ENCODE measurements at places on chromosomes 13 and 19.

DNA sequence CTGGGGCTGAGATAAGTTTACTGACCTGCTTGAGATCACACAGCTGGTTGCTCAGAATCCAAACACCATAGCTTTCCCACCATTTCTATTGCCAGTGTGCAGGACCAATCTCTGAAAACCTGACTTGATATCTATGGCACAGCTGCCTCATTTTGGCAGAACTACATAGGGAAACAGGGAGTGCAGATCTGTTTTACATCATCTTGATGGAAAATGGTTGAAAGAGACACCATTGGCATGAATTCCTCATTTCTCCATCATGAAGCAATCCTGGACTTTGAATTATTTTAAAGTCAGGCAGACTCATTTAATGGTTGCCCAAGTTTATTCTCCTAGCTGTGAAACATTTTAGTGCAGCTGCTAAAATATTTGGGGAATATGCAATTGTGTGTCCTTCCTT is 1628.2 kb upstream of the SLC10A2 start:
- DNase-seq, result no peak

DNA sequence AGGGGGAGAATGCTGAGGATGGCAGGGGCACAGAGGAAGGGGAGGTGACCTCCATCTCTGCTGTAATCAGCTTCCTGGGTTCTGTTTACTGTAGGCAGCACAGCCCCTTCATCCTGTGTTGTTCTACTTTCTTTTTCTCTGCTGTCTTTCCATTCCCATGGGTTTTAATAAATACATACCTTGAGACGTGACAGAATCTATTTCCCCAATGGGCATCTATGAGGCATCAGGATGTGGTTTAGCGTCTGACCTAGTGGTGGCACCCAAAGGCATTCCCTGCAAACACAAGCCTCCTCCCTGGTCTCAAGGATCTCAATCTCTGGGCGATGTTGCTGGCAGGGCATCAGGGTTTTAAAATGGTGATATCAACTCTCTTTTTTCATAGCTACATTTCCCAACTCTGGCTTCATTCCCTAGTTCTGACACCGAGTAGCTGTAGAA is 60.8 kb downstream of the ALOX5AP start:
- no peak for DNase-seq

- DNase-seq, result no peak
These were observed 767.7 kb downstream of the PCDH17 start for GRCh38 chr13:58399263-58399662.

DNA sequence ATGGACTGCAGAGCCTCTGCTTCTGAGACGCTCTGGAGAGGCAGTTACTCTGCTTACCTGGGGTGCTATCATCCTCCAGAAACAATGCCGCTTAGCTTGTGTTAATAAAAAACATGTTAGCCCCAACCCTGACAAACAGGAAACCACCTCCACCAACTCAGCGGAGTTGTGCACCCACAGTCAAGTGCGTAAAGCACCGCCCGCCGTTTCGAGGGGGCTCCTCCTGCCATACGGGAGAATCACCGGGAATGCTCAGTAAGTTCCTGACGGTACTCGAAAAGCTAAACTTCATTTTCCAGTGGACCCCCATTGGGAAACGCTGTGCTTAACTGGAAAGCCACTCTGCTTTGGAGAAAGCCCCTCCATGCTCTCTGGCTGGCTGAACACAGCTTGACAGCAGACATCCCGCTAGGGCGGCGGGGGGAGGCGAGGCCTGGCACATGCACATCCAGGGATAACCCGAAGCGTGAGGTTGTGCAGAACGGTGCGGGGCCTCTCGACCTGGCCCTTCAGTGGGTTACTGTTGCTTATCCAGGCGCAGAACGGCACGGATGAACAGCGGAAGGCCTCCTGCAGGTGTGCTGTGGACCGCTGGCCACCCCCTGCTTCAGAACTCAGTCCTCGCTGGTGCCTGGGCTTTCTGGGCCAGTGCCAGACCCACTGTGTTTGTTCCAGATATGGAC is 17.1 kb downstream of the GAS6 start:
- DNase-seq, result no peak

DNA sequence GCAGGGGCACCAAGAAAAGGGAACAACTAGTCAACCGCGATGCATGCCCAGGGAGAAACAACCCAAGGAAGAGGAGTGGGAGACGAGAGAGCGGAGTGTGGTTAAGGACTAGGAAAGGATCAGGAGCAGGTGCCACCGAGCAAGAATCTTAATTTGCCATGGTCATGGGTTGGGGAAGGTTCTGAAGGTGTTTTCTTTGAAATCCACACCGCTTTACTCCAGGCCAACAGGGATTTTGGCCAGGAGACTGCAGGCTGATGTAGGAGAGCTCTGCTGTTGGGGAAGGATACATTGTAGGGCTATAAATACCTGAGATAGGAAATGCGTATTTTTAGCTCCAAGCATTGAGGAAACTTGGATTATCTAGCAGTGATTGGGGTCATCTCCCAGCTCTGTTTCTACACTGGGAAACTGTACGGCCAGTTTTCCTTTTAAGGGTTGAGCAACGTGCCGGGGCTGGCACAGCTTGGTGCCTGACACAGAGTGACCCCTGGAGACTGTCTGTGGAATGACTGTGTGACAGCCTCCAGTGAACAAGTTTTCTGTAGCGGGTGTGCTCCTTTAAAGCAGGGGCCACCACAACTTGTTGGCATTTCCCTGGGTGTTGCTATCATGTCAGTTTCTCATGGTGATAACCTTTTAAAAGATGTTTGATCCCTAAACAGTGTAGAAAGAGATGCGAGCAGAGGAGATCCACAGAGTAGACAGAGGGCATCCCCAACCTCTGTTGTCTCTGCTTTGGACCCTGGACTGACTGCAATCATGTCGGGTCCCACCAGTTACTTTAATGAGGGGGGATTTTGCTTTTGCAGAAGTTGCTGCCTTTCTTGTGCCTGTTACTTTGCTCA is 34.3 kb downstream of the ZNF536 start:
- no peak for DNase-seq

DNA sequence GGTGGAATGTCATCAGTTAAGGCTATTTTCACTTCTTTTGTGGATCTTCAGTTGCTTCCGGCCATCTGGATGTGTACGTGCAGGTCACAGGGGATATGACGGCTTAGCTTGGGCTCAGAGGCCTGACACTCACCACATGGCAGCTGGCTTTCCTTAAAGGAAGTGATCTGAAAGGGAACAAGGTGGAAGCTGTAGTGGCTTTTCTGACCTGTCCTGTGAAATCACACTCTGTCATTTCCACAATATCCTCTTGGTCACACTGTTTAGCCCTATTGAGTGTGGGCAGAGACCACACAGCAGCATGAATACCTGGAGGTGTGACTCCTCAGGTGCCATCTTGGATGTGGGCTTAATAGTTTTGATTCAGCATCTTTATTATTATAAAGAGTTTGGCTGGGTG is 4.5 kb upstream of the BAX start:
- peak; percentile 42 for DNase-seq

GRCh38 chr13:81686877-81687276 is 1346.0 kb upstream of the SPRY2 start:
- DNase-seq, result peak; percentile 87

- DNase-seq, result no peak
These were observed 493 bp downstream of the YIPF2 start for GRCh38 chr19:10927730-10928562.

DNA sequence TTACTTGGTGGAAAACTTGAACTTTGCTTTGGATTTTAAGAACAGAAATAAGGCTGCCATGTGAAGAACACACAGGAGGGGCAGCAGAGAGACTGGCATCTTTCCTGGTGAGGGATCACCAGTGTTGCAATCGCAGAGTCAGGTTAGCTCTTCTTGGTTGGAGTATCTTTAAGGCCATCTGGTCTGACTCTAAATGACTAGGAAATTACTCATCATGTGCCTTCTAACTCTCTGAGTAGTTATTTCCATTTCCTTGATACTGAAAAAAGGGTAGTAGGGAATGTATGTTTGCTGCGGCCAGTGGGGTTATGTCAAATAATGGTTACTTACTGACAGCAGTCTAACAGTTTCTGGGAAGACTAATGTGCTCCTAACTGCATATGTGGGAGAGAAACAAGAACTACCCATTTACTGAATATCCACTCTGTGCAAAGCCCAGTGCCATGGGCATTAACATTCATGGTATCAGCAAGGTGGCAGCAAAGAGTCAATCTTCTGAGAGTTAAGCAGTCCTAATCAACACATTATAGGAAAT is 122.1 kb downstream of the COG6 start:
- DNase-seq, result peak; percentile 73

DNA sequence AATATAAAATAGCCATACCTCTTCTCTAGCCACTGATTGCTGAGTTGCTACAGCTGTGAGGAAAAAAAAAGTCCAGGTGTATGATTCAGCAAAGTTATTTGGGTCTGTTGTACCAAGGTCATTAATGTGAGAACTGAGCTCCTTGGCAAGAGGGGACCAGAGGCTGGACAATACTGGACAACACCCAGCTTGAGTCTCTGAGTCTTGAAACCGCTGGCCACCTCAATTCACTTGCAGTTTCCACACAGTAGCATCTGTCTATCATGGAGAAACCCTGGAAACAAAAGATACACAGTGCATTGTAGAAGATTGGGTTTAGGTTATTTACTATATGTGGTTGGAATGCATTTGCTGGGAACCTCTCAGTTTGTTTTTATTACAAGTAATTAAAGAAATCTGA is 60.4 kb downstream of the WDFY2 start:
- DNase-seq, result no peak

DNA sequence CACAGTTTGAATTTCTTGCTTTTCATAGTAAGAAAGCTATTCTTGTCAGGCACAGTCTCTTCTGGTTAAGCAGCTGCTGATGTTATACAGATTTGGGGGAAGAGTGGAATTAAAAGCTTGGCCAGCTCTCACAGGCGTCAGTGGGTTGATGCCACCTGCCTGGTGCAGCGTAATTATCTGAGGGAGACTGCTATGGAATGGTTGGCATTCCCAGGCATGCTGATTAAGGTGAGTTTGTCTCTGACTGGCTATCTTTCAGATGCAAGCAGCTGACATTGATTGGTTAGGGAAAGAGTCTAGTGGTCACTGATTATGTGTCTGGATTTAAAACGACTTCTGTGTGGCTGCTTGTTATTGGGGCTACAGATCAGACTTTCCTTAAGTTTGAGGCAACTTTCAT is 948.4 kb downstream of the UQCRFS1 start:
- DNase-seq, result no peak

DNA sequence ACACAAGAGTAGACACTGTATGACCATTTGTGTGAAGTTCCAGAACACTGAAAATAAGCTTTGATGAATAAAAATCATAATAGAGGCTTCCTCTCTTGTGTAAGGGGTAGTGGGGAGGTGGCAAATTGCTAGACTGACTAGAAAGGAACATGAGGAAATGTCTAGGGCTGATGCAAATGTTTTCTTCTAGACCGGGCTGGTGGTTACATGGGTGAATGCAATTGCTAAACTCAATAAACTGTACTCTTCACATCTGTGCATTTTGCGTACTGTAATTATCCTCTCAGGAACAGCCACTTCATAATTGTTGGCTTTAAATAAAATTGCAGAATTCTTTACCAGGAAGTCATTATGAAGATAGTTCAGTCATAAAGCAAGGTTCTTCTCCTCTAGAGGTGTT is 5.2 kb upstream of the KBTBD7 start:
- no peak for DNase-seq

DNA sequence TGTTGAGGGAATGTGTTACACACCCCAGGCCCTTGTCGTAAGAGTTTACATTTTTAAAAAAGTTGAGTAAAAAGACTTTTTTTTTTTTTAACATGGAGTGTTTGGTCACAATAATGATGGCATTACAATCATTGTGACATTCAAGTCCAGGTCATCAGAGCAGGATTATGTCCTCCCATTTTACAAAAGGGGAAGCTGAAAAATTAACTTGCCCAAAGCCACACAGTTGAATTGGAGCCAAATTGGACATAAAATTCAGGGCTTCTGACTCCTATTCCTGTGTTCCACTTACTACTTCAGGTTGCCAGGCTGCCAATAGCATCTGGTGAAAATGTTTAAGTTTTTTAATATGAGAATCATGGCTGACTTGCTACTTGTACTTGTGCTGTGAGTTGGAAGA is 49.3 kb downstream of the DLEU7 start:
- DNase-seq, result no peak
